ENCODE measurements at places on chromosomes 6 and 20.
A peak's percentile ranks its signal among the peaks of the same experiment; 100 is the strongest.

DNA sequence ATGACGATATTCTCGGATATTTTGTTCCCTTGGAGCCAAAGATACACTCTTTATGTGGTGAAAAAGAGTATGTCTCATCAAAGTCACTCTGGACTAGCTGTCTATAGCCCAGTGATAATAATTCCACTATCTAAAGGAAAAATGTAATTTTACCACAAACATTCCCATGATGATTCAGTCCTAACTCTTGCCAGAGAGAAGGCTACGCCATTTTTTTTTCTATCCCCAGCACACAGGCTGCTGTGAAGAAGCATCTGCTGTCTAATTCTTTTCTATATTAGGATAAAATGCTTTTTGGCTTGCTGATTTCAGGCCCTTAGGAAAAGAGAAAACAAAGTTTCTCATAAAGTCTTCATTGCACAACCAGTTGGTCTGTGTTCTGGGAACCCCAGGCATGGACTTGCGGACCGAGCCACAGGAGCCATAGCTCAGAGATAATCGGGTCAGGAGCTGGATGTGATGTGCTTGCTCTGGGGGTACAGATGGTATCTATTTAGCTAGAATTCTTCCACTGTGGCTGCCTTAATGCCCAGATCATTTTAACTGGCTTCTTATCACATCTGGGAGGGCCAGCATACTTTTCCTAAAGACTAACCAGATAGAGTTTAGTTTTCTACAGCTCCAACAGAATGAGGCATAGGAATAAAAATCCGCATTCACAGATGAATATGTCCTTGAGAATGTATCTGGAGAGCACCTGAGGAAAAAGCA is 683.7 kb upstream of the ID4 start:
- no peak for DNase-seq

DNA sequence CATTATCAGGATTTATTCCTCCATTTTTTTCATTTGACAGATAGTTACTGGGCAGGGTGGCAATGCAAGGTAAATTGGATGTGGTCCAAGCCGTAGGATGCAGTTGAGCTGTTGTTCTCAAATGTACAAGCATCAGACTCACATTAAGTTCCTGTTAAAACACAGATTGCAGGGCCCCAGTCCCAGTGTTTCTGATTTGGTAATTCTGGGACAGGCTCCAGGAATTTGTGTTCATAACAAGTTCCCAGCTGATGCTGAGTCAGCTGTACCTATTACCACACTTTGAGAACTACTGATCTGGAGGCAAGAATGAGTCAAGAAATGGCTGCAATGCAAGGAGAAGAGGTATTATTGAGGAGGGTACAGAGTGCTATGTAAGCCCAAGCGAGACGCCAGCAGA is 11.7 kb downstream of the TMEM244 start:
- DNase-seq: no peak

DNA sequence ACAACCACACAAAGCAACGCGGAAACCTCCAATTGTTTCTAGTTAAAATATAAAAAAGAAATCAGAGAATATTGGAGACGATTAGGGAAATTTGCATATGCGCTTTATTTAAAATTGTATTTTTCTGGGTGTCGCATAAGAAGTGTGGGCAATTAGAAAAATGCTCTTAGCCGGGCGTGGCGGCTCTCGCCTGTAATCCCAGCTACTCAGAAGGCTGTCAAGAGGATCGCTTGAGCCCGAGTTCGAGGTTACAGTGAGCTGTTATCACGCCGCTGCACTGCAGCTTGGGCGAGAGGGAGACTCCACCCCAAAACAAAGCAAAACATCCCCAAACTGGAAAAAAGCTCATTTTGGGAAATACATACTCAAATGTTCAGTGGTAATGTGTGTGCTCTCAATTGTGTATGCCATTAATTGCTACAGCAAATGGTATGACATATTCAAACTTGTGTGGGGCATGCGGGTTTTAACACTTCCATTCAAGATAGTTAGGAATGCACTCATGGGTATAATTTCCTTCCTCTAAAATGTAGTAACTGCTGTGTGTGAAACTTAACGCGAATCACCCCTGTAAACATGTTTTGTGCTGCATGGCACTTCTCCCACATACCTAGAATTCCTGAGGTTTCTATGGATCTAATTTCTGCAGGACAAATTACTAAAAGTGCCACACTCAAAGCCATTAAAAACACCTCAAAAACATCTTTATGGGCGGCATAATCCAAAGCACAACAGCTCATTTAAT is 54.7 kb upstream of the HFE start:
- peak; percentile 76 for DNase-seq

DNA sequence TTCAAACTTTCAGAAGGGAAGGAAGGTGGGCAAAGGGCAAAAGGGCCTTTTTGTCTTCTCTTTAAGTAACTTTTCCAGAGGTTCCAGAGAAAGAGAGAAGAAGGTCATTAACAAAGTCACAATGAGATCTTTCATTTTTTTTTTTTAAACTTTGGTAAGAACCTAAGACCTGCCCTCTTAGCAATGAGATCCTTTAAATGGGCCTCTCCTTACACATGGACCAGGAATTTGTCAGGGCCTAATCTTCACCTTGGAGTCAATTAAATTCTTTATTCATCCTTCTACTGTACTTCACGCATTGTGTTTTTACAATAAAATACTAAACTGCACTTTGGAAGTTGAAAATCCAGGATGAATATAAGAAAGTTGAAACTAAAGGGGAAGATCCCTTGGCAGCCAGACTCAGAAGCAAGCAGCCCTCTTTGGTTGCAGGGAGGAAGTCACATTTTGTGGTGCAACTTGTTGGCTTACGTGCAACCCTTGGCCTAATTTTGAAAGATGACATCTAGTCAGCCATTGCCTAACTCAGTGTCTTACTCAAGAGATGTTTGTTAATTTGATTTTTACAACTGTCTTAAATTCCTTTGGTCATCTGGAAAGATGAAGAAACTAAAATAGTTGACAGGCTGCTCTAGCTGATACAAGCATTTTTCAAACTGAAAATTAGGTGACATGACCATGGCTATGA is 11.9 kb upstream of the TMEM170B start:
- DNase-seq: no peak

- DNase-seq: no peak
Observed at GRCh38 chr6:16344756-16345155, 106.4 kb downstream of the GMPR start.

- DNase-seq: peak; percentile 29
Observed at GRCh38 chr6:7684843-7685242, 41.1 kb upstream of the BMP6 start.

- no peak for DNase-seq
Observed at GRCh38 chr6:4316867-4317400, 181.6 kb upstream of the ECI2 start.

DNA sequence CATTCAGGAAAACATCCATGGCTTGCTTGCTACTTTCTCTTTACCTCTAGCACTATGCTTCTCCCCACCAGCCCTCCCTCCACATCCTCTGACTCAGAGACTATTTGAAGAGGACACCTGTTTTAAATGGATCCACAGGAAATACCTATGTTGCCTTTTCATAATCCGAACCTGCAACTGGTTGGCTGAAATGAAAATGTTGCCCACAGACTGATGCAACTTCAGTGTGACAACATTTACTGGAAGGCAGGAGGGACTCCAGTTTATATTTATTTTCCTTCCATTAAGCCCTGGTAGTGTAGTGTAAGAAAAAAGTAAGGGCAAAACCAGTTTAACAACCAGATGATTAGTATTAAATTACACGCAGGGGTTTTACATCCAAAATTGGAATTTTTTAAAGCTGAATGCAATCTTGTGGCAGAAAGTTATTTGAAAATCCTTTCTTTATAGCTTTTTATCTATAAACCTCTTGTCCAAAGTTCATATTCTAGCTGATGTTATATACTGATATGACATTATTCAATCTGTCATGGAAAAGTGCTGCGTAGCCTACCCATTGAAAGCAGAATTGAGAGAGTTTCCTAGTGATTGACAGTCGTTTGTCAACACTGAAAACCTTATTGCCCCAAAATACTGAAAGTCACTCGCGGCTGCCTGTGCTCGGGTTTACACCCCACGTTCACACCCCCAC is 881 bp upstream of the AIG1 start:
- DNase-seq: no peak

DNA sequence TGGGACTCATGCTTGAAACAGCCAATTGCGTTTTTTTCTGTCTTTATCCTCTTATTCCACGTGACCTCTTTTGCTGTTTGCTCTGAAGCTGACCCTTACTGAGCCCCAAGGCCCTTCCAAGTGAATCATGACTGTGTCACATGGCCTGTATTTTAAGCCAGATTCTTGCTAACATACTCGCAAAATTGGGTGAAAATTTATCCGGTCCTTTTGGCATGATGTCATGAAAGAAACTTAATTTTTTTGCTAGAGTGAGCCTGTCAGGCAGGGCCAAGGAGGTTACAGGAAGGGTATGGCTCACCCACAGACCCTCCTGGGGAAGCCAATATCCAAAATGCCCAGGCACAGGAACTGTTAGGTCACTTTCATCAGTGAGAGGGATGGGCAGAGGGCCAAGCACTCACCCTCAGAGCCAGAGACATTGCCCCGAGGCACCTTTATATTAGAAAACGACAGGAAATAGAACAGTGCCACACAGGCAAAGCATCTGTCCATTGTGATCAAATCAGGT is 296.7 kb downstream of the CDH26 start:
- no peak for DNase-seq

- DNase-seq: no peak
Observed at GRCh38 chr6:133814797-133815196, 74.1 kb upstream of the TCF21 start.

GRCh38 chr20:37991908-37992307 is 41.3 kb downstream of the TTI1 start:
- DNase-seq: no peak

GRCh38 chr6:157440171-157440570 is 59.2 kb downstream of the ZDHHC14 start:
- DNase-seq: no peak

GRCh38 chr6:14618759-14619418 is 501.3 kb downstream of the CD83 start:
- no peak for DNase-seq

- DNase-seq: no peak
Observed at GRCh38 chr20:23046431-23046830, 3.0 kb downstream of the THBD start.

DNA sequence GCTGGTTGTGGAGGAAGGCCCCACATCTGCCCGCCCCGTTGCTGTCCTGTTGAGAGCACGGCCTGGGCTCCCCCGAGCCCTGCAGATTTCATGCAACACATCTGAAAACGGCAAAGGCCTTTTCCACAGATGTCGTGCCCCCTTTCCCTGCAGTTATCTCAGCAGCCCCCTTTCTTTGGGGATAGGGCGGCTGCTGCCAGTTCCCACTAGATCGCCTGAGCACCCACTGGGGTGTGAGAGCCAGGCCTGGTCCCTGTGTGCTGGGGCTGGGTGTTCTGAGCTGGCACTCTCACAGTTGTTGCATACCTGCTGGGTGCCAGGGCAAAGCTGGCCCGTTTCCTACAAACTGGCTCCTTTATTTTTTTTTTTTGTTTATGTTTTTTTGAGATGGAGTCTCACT is 12.3 kb upstream of the MTG2 start:
- no peak for DNase-seq

GRCh38 chr6:138161338-138162110 is at the start of gene ARFGEF3:
Gene ARFGEF3 (plus strand): TSS chr6:138161939. CDS start chr6:138162087, 148 bp downstream.
- DNase-seq: peak; percentile 72

DNA sequence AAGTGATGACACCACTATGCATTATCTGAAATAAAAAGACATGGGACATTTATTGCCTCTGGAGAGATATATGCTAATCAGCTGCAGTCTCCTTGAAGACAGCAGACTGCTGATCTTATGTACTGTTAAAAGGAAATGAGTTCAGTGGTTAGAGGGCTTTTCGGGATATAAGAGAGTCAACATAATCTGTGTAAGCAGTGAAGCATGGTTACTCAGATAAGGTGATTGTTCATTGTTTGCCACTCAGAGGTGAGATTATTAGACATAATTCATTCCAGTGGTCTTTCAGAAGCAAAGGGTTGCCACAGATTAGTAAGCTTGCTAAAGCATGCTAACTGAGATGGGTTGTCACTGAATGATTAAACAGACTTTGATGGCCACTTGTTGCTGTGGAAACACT is 1450.7 kb upstream of the ADGRB3 start:
- no peak for DNase-seq

- DNase-seq: no peak
Observed at GRCh38 chr20:58169450-58169849, 59.0 kb downstream of the ANKRD60 start.

GRCh38 chr20:50911030-50911429 is 20.2 kb downstream of the ADNP start:
- DNase-seq: no peak

GRCh38 chr6:13365320-13365719 is 37.0 kb upstream of the TBC1D7 start:
- no peak for DNase-seq

- DNase-seq: no peak
Observed at GRCh38 chr6:74578339-74578738, 627.5 kb downstream of the COL12A1 start.

DNA sequence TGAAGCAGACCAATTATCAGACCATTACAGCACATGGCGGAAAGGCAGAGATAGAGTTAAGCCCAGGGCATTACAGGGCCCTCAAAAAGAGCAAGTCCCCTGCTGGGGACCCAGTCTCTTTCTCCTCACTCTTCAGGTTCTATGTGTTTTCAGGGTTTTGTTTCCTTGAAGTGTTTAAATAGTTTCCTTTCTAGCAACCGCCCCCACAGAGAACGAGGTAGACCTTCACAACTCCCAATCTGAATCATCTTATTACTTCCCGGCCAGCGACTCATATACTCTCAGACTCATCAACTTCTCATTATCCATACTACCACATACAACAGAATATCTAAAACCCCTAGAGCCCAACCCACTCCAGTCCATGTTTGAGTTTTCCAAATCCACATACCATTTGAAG is 526.6 kb upstream of the ARID1B start:
- no peak for DNase-seq
